ENCODE measurements at places on chromosomes 5 and 9.

- no peak for DNase-seq
These were observed 284.8 kb downstream of the DENND1A start for GRCh38 chr9:123645126-123645525.

DNA sequence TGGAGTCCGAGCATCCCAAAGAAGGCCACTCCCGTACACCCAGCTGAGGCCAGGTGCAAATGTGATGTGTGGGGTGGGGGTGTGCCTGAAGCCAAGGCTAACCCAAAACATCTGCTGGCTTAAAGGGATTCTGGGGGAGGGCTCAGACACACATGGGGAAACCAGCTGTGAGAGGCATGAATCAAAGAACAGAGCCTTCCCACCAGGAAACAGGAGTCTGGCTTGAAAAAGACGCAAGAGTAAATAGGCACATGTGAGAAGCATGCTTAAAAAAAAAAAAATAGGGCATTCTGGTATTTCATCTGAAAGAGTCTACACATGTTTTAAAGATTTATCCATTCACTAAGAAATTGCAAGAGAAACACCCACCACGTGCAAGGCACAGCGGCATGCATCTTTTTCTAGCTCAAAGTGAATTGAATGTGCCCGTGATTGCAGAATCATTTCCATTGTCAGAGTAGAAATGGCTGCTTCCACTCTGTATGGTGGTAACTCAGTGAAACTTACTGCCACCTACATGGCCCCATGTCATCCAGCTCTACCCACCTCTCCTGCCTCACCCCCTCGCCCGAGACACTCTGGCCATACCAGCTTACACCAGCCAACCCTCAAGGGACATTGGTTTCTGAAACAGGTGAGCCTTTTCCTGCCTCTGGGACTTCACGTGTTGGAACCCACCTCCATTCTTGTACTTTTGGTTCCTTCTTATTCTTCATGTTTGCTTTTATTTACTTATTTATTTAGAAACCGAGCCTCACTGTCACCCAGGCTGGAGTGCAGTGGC, 71.5 kb downstream of the SEMA5A start:
- DNase-seq, result no peak

- no peak for DNase-seq
These were observed 51.8 kb upstream of the TLE1 start for GRCh38 chr9:81741103-81741502.

DNA sequence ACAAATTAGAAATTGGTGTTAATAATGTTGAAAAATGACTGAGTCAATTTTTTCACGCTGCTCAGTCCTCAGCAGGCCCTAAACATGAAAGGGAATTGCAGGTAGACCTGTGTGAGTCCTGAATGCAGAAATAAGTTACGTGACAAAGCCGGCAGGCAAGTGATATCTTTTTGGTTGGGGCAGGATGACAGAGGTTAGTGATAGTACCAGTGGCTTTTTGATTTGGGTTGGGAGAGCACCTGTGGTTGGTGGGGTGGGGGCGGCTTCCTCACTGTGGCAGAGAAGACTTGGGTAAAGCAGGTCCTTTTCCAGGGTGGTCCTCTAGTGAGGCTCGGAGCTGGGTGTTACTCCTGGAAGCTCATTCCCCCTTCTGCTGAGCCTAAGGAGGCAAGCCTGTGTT, 164.7 kb downstream of the TMEM167A start:
- no peak for DNase-seq

GRCh38 chr5:181211208-181211607, 6.2 kb upstream of the TRIM7 start:
- no peak for DNase-seq

DNA sequence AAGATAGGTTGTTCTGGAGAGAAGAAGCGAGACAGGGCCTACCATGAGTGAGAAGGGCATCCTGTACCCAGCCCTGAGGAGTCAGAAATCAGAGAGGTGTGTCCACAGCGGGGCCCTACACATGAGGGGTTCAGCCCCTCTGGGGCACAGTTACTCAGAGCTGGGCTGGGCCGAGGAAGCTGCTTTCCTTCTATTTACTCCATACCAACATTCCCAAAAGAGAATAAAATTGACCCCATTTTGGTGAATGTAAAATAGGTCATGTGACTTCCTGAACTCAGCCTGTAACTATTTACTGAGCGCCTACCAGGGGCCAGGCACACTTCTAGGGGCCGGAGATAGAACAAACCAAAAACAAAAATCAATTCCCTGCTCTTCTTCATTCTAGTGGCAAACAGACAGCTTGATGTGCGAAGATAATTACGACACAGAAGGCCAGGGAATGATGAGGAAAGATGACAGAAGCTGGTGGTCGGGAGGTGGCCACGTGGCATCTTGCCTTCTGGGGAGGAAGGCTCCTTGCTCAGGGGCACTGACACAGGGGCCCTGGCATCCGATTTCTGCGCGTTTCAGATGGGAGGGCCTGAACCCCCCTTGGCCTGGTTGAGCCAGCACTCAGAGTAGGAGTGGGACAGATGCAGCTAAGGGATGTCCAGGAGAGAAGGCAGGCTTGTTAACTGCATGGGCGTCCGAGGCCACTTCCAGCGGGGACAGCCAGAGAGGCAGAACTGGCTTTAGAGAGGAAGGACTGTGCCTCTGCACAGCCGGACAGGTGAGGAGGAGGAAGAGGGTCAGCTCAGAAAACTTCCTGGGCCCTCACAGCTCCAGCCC, 121.8 kb downstream of the NSG2 start:
- DNase-seq, result no peak

- DNase-seq, result no peak
These were observed 90.8 kb downstream of the SUSD1 start for GRCh38 chr9:112084334-112084733.

DNA sequence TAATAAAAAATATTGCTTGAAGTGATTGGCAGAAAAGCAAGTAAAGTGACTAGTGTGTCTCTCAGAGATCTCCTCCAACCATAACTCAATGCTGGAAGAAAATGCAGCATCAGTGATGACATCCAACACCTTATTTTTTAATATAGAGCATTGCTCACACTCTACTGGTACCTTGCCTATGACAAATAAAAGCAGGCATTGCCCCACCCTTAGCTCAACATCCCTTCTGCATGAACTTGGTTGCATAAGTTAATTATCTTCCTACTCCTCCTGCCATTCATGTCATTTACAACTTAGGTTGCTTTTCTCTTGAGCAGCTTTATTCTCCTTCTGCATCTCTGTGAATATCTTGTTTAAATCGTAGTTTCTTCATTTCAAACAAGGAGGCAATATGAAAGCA, 41.2 kb downstream of the FEM1C start:
- DNase-seq, result no peak

DNA sequence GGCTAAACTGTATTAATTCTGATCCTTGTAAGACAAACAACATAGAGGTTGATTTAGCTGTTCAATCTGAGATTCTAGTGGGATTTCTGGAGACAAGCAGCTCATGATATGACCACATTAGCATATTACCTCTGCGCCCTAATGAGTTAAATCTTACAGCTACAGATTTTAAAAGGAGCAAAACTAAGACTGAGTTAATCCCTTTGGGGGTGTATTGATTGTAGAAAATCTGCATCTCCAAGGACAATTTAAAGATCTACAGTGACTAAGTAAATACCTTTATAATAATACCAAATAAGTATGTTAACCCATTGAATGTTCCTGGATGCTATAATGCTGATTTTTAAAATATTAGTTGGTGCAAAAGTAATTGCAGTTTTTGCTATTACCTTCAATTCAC, 33.2 kb downstream of the ADAMTSL1 start:
- no peak for DNase-seq

DNA sequence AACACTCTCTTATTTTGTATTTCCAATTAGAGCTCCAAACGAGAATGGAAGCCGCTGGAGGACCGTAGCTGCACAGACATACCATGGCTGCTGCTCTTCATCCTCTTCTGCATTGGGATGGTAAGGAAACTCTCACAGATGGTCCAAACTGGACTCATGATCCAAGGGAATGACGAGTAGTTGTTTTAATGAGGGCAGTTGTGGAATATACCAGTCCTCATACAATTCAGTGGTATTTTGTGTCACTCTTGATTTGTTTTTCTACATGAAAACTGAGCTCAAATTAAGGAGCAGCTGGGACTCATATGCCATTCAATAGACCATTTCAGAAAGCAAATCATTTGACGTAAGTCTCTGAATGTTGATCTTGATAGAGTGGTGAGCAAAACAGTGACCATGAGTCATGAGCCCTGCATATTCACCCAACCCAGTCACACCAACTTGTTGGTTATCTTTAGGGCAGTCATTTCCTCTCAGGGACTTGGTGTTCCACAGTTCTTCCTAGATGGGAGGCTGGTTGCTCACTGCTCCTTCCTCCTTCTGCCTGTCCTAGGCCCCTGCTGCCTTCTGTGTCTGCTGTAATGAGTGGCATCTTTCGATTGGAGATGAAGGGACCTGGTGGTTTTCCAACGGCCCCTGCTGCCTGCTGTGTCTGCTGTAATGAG, 54.9 kb downstream of the SLC44A1 start:
- DNase-seq, result no peak

DNA sequence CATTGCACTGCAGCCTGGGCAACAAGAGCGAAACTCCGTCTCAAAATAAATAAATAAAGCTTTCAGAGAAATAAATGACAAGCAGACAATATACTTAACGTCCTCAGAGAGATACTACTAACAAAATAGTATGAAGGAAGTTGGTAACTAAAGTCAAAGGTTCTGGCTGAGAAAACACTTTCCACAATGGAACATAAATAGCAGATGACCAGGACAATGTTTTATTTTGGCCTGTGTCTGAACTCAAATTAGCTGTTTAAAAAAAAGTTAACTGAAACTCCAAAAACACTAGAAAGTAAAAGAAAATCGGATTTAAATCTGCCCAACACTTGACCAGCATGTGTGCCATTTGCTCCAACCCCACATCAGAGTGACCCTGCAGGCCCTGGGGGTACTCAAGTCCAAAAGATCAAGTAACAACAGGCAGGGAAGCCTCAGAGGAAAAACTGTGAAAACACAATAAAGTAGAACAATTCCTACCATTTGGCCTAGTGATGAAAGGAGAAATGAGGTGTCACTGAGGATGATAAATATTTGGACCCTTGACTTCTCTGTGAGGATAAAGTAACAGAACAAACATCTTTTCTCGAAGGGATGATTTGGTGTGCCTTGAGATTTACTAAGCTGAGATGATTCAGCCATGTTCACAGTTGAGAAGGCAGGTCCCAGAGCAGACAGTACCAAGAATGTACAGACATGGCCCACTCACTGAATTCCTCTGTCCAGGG, 47.7 kb downstream of the LHFPL2 start:
- no peak for DNase-seq

- no peak for DNase-seq
These were observed 45.2 kb downstream of the RNF130 start for GRCh38 chr5:180026320-180026719.

DNA sequence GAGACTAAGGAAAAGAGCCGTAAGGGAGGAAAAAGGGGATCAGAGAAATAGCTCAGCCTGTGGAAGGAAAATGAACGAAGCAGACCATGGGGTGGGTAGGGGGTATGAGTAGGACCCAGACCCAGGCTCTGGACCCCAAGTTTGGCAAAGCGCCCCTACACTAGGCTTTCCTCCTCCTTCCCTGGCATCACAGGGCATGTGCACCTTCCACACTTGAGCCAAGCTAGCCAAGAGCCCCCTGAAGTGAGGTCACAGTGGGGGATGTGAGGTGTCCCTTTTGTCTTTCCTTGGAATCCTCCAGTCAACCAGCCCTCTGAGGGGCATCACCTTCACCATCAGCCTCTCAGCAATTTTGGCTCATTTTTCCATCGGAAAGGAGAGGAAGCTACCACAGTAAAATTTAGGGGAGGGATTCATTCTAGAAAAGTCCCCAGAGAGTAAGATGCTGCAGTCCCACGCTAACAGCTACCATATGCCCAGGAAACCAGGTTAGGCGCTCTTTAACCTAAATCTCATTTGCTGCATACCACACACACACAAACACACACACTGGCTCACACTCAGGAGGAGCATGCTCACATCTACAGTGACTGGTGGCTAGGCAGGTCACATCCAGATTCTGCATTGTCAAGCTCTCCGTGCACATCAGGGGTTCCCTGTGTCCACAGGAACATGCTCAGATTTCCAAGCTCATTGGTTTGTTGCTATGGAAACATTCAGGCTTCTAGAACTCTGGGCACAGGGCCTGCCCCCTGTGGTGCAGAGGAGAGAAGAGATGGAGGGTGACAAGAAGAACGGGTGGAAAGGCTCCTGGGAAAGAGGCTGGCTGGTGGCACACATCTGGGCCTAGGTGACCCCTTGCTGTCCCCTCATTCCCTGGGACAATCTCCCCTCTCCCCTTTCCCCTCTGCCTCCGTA, 9.9 kb downstream of the REEP2 start:
- DNase-seq, result no peak

DNA sequence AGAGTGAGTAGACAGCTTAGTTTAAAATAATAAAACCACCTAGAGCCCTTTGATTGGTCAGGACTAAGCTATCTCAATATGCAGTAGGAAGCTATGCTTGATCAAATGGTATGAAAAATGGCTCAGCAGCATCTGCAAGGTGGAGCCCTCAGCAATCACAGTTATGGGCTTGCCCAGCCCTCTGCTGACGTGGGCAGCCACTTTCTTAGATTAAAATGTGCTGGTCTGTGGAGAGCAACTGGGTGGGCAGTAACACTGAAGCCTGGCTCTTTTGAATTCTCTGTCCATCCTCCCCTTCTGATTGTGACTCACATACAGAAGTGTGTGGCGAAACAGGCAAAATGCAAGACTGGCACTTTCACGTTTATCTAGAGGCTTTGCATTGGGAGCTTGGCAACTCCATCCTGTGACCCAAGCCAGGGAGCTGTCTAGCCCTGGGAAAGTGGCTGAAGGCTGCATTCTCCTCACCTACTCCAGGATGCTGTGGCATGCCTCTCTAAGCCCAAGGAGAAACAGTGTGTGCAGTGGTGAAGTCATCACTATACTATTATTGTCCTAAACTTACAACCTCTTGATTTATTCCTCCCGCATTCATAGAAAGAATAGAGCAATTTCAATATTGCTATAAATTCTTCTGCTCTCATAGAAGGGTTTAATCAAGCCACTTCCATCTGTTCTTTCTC, 61.1 kb downstream of the MED10 start:
- DNase-seq, result no peak

DNA sequence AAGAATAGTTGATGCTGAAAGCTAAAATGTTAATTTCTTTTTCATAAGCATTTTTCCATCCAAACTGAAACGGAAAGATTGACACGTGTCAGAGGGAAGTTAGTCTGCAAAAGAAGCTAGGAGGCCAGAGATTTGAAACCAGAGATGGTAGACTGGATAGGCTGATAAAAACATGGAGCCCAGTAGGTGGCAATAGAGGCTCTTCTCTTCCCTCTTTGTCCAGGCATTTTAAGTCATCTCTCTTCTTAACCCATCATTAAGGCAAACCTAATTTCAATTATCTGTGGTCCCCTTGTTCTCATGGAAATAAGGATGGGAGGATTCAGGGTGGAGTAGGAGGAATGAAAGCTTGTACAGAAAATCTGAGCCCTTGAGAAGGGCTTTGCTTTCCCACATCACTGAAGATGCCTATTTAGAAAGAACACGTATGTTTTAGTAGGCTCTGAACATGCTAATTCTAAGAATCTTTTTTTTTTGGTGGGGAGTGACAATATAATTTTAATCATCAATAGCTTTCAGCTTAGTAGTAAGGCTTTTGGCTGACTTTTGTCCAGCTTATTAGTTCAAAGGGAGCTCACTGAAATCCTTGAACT, 66.6 kb downstream of the ZNF474 start:
- no peak for DNase-seq

GRCh38 chr9:28413471-28413870, 840.2 kb upstream of the C9orf72 start:
- no peak for DNase-seq

- no peak for DNase-seq
These were observed 61.4 kb upstream of the DAB2IP start for GRCh38 chr9:121589986-121590385.

- no peak for DNase-seq
These were observed 305.2 kb downstream of the EFNA5 start for GRCh38 chr5:107365320-107366109.

- no peak for DNase-seq
These were observed 722.0 kb upstream of the ADAMTS16 start for GRCh38 chr5:4418084-4418483.
